Stimulated activated naive CD8-positive, alpha-beta T cell treated with anti-CD3 and anti-CD28 coated beads, Interleukin-15, Interleukin-2, amounts not matched to agents 100 U/mL and 50 U/mL, for 24 hours (primary cell): ENCODE measurements at places on chromosomes 12 and 14.

DNA sequence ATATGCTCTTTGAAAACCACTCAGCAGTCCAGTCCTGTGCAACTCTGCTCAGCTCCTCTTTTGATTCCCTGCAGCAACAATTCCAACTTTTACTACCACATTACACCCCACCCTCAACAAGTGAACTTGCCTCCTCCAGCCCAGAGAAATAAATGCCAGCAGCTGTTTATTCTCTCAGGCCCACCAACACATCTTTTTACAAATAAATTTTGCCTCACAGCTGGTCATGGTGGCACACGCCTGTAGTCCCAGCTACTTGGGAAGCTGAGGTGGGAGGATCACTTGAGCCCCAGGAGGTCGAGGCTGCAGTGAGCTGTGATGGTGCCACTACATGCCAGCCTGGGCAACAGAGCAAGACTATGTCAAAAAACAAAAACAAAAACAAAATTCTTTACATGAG is 9.8 kb downstream of the SNX6 start:
- no peak for DNase-seq

DNA sequence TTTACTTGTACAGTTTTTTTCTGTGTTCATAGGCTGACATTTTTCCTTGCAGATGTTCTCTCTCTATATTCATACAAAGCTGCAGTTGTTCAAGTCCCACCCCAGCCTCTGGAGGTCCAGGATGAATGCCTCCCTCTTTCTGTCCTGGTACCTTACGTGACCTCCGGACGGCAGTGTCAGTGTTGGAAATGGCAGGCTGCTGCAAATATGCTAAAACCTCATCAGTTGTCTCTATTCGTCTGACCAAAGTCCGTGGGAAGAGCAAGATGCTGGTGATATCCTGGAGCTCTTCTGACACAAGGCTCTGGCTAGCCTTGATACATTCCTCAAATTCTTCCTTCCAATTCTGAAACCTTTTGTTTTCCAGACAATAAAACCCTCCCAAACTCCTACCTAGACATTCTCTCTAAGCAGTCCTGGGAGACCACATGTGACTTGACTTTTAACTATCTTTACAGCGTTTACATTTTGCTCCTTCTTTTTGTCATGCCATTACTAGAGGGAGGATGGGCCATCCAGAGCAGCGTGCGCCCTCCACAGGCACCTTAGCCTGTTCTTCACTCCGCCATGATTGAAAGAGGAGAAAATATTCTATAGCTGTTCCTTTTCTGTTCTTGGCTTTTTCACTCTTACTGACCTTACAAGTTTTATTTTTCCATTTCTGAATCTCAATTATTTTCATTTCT is 143.6 kb downstream of the RGS6 start:
- no peak for DNase-seq

- no peak for DNase-seq
These were observed 121.2 kb downstream of the CACNA1C start for GRCh38 chr12:2173971-2174370.

DNA sequence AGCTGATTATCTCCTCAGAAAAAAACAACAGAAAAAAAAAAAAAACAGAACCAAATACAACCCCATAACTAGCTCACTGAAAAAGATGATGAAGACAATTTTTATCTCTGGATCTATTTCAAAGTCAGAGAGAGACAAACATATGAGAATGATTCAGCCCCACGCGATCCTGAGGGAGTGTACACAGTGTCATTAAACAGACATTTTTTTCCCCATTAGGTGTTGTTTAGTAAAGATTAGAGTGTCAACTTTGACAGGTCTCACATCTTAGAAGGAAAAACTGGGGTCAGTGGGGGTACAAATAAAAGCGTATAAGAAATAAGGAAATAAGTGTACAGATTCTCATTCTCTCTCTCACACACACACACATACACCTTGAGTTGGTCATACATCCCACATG is 635.4 kb downstream of the NRXN3 start:
- DNase-seq: no peak

DNA sequence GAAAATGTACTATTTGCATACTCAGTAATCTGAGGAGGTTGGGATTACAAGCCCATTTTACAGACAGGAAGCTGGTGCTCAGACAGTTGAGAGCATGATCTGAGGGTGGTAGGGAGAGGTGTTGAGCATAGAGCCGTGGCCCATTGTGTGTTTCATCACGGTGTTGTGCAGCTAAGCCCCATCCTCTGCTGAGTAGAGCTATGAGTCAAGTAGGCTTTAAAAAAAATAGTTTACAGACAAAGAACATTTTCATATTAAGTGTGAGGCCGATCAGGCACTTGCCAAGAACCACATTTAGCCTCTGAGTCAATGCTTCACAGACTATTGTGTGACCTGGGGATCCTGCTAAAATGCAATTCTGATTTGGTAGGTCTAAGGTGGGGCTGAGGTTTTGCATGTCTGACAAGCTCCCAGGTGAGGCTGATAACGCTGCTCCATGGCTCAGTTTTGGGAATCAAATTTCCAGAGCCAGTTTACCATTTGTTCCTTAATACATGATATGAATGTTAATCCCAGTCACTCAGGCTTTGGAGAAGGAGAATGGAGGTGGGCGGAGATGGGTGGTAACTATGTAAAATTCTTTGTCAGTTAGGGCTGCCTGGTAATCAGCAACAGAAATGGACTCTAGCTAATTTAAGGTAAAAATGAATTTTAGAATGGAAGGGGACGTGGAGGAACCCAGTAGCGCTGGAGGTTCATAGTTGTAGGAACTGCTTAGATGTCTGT is 22.2 kb downstream of the ZNF664 start:
- DNase-seq: no peak

GRCh38 chr12:47141459-47141858 is 61.7 kb upstream of the AMIGO2 start:
- DNase-seq: no peak

- DNase-seq: no peak
These were observed 85.3 kb downstream of the SAMD4A start for GRCh38 chr14:54652188-54652587.

DNA sequence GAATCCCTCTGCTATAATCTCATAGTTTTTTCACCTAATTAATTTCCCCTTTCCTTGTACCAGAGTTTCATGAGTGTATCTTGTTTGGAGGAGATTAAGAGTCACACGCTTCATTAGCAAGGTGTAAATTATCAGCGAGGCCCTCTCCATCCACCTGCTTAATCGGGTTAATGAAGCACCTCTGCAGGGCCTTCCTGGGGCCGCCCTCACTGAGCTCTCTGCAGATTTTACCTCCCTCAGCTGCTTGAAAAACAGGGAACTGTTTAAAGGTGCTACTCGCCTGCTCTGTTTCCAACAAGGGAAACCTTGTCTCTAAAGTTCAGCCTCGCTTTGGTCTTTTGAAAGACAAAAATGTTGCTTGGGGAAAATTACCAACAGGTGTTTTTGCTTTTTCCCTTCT is 35.8 kb downstream of the OTX2 start:
- no peak for DNase-seq

DNA sequence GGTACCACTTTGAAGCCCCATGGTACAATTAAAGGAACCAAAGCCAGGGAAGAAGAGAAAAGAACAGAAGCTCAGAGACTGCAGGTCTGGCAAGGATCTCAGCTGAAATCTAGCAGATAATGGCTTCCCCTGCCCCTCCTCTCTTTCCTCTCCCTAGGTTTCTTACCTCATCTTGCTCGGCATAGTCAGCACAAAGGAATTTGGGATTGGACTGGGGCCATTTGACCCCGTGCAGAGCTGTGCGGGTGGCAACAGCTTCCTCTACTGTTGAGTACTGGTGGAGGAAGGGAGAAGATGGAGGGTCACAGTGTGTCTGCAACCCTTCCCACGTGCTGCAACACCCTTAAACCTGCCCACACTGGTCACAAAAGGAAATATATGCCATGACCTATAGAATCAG is 4.7 kb upstream of the CDH24 start:
- no peak for DNase-seq
